Ecto neural progenitor cell (in vitro differentiated cells): ENCODE measurements at places on chromosomes 2 and 18.
A peak's percentile ranks its signal among the peaks of the same experiment; 100 is the strongest.

GRCh38 chr2:182230561-182230960 is 196.3 kb downstream of the PDE1A start:
- DNase-seq: no peak

GRCh38 chr2:80501874-80502624 is 197.5 kb upstream of the LRRTM1 start:
- no peak for DNase-seq

DNA sequence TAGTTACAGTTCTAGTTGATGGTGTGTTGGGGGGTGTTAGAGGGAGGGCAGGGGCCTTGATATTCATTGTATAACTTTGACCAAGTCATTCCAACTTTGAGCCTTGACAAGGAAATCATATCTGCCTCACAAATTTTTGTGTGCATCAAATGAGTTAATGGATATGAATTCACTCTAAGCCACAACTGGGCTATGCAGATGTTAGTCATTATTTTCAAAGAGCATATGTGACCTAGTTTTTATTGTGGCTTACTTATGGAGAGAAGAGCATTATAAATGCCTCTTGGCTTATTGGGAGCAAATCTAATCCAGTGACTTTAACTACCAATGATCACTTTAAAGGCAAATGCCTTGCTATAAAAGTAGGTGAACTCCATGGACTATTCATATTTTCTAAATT is 250.2 kb downstream of the LPIN1 start:
- DNase-seq: no peak

DNA sequence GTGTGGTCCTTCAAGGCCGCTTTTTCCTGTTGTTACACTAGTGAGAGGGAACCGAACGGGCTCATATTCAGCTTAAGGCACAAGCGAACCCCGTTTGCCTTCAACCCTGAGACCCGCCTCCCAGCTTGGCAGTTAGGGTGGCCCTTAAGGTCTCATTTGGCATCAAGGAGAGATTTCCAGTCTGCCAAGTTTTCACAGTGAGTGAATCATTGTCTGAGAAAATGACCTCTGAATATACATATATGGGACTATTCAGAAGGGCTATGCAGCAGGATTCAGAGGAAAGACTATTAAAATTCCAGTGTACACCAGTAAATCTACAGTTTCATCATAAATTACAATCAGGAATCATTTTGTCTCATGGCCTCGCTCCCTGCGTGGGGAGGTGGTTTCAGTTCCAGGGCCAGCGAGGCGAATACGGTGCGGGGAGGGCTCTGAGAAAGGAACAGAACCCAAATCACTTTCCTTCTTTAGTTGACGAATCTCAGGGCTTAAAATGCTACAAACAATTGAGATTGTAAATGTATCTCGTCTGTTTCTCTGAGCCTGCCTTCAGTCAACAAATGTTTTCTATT is 231.4 kb downstream of the FAM210A start:
- no peak for DNase-seq

DNA sequence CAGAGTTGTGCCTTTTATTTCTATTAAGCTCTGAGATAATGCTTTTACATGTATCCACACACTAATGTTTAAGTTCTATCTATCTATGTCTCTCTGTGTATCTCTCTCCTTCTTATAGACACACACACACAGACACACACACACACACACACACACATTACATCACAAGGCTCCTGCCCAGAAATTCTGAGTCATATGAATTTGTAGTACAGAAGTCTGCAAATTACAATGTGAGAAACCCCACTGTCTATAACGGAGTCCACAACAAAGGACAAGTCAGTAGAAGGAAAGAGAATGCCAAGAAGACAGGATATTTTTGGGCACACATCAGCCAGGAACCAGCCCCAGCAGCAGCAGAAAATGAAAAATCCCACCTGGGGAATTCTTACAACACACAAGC is 142.4 kb downstream of the EN1 start:
- no peak for DNase-seq

- DNase-seq: no peak
These were observed 39.6 kb downstream of the SCN3A start for GRCh38 chr2:165164201-165164600.

- DNase-seq: no peak
These were observed 66.6 kb upstream of the ID2 start for GRCh38 chr2:8615252-8615575.

DNA sequence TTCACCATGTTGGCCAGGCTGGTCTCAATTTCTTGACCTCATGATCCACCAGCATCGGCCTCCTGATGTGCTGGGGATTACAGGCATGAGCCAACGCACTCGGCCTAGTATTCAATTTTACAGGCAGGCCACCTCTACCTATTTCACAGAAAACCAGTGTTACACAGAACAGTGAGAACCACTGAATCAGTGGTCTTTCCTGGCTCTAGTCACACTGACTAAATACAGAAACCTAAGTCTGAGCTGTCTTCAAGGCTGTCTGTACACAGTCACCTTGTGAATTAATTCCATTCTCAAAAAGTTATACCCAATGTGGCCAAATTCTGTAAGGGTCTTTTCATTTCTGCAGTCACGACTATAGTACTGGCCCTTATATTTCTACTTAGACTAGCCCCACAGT is 3.5 kb downstream of the RNF149 start:
- no peak for DNase-seq

DNA sequence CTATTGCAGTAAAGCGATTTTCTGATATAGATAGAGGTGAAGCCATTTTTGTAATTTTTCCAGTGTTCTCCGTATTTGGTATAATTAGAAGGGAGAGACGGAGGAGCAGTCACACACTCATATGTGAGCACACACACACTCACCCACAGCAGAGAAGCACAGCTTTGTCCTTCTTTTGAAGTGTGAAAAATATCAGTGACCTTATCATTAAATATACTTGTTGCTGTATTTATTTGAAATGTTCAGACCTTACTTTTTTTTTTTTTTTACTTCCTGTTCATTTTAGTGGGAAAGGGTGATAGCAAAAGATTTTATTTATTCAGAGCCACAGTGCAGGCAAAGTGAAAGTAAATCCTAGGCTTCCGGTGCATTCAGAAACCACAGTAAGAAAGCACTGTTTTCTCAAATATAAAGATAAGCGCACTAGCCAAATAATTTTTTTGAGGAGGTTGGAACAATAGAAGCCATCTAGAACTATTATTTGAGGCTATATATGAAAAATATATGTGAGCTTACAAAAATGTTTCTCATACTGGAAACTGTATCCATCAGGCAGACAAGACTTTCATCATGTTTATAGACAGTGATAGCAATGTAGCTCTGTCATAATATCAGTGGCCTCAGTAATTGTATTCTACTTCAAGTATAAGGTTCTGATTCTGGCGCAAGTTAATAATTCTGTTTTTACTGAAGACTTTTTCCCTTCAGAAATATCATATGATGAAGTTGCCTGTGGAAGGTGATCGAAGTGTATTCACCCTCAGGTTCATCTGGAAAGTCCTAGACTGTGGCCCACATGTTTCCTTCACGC is 37.2 kb downstream of the TSHZ1 start:
- DNase-seq: no peak

GRCh38 chr2:24594283-24594682 is 103.2 kb downstream of the NCOA1 start:
- no peak for DNase-seq

GRCh38 chr18:75207310-75208154 is 1.4 kb downstream of the PTGR3 start:
- DNase-seq: no peak

DNA sequence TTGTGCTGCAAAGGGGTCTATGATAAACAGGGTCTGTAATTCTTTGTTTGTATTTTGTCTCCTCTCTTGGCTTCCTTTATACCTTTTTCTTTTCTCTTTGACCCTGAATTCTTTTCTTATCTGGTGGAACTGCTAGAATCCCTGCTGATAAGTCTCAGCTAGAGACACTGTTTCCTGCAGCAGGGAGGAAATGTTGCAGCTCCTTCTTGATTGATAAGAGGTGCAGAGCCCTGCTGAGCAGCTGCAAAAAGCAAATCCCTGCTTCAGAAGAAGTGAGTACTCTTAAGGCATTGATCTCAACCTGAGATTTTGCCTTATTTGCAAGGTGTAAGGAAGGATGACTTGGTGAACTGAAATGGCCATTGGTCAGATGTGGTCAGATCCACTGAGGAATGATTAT is 167.8 kb downstream of the NUP35 start:
- DNase-seq: no peak

DNA sequence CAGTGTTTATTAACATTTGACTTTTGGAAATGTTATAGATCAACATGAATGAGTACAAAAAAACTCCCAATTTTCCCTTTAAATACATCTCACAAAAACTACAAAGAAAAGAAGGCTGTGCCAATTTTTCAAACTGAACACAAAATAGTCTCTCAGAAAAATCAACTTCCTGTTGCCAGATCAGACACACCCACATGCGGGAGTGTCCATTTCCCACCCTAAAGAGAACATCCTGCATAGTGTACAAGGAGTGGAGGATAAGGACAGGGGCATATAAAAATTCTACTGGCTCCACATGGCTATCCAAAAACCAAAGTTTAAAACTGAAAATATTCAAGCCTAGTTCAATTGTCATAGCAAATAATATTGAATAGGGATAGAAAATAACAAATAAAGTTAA is 165.3 kb downstream of the ATAD2B start:
- DNase-seq: no peak

GRCh38 chr2:104091894-104092293 is 762.0 kb upstream of the POU3F3 start:
- no peak for DNase-seq

DNA sequence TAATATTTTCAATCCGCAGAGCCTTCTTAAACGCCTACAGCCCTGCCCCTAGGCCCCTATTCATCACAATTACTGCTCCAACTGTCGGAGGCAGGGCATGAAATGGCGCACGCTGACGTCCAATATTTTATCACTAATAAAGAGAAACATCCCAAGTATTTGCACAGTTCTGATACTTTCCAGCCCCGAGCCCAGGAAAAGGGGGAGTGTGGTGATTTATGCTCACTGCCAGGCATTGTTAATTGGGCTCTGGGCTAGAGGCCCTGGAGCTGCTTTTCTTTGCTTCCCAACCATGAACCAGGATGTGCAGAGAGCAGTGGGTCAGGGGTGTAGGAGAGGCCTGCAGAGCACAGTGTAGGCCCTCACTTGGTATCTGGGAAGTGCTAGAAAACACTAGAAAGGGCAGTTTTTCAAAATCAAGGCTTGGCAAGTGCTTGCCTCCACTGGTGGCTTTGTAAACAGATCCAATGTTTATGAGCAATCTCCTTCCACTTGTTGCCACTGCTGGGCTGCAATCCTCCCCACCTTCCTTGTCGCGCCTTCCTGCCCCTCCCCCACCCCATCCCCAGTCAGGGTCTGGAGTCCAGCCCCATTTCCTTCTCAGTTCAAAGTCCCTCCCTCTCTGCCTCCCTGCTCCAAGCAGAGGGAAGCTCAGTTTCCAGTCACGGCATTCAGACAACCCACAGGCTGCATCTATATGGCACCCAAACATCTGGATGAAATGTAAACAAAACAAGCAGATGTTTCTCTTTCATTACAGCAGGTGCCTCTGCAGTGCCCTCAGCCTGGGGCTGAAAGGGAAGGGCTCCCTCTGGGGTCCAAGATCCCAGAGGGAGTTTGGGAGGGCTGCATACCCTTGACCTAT is 83.9 kb upstream of the PKDCC start:
- peak; percentile 76 for DNase-seq

DNA sequence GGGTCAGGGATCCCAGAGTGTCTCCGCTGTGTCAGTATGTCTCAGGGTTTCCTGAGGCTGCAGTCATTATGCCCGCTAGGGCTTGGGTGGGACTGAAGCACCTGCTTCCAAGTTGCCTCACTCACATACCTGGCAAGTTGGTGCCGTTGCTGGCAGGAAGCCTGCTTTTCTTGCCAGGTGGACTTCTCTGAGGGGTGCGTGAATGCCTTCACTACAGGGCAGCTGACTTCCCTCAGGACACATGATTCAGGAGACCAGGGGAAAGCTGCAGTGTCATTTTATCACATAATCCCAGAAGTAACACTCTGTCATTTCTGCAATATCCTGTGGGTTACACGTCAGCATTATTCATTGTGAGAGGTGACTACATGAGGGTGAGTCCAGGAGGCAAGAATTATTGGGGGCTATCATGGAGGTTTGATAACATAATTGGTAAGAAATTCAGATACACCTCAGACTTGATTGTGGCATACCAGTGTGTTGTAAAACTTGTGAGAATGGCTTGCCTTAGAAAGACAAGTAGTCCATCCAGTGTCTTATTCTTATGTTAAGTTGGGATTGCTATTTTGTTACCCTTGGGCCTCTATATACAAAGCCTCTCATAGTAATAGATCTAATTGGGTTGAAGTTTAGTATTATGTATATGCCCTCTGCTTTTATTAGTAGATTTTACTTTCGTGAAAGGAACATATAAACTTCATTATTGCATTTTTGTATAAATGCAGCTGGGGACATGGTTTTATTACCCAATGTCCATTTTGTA is 44.1 kb downstream of the NEDD4L start:
- no peak for DNase-seq

- DNase-seq: no peak
These were observed 12.5 kb downstream of the TACR1 start for GRCh38 chr2:75186821-75187220.

DNA sequence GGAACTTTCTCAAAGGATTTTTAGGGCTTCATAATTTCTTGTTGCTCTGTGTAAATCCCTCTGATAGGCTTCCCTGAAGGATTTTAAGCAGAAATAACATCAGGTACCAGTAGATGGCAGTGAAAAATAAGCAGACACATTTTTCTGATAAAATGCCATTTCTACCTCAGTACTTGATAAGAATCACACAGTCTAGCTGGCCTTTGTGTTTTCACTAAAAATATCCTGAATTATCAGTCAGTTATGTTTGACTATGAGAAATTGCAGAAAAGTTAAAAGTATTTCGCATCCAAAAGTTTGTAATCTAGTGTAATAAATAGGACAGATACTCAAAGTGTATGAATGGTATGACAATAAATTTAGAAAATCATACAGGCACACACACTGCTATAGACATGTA is 68.7 kb downstream of the DNAJC10 start:
- DNase-seq: no peak

- peak; percentile 83 for DNase-seq
These were observed 1.4 kb downstream of the PHLPP1 start for GRCh38 chr18:62716619-62717168.

DNA sequence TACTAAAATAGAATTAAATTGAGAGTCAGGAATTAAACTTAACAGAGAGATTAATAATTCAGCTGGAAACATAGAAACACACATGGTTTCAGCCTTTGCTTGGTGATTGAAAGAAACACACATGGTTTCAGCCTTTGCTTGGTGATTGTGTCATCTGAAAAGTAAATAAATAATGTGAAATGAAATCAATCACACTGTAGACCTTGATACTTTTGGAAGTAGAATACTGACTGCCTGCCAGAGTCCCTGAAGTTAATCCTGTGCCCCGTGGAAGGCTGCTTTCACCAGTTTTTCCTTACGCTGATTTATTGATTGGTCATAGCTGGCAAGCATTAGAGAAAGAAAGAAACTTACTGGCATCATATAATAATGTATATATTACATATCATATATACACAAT is 1252.7 kb upstream of the FAM98A start:
- DNase-seq: no peak

GRCh38 chr2:157489983-157490382 is 46.1 kb upstream of the CYTIP start:
- DNase-seq: no peak

- no peak for DNase-seq
These were observed 352.7 kb upstream of the SLC39A10 start for GRCh38 chr2:195304310-195304709.

GRCh38 chr2:863732-864450 is 86.8 kb upstream of the SNTG2 start:
- DNase-seq: no peak
